ENCODE measurements at places on chromosomes 1 and 21. TPM values are rescaled to one million over a fixed set of nuclear protein-coding genes. Genes with fewer than 3 reads are reported as not detected.

EPHA2 gene
- total RNA-seq: 138 TPM

SLC9C2 gene
- not detected for total RNA-seq

CAPN8 gene
- total RNA-seq: 1.1 TPM

S1PR1 gene
- 24.9 TPM for total RNA-seq

OR2L13 gene
- total RNA-seq: not detected

MCOLN3 gene
- 3.8 TPM for total RNA-seq

LBR gene
- total RNA-seq: 51.3 TPM

PAQR7 gene
- total RNA-seq: 13.9 TPM

ACKR1 gene
- not detected for total RNA-seq

PSRC1 gene
- 33.5 TPM for total RNA-seq

XCL1 gene
- total RNA-seq: not detected

PTPN7 gene
- not detected for total RNA-seq

ACTL8 gene
- not detected for total RNA-seq

TTC4 gene
- 33.8 TPM for total RNA-seq

COL11A1 gene
- 0.71 TPM for total RNA-seq

RER1 gene
- 161 TPM for total RNA-seq

ACTA1 gene
- not detected for total RNA-seq

TTC34 gene
- 0.07 TPM for total RNA-seq

CITED4 gene
- total RNA-seq: 92.2 TPM

PROX1 gene
- total RNA-seq: 0.31 TPM

APOBEC4 gene
- total RNA-seq: not detected

DAB1 gene
- not detected for total RNA-seq

KRTAP12-2 gene
- not detected for total RNA-seq

SAMD13 gene
- 0.46 TPM for total RNA-seq

LCE4A gene
- total RNA-seq: not detected

GNAT2 gene
- not detected for total RNA-seq

CGN gene
- total RNA-seq: 3.6 TPM

IFNLR1 gene
- 10.9 TPM for total RNA-seq

AMY1A gene
- not detected for total RNA-seq

NEGR1 gene
- 0.53 TPM for total RNA-seq

LYPD8 gene
- total RNA-seq: not detected

SPATA21 gene
- total RNA-seq: not detected

CELA3A gene
- total RNA-seq: not detected

CD53 gene
- not detected for total RNA-seq

DYNLT4 gene
- not detected for total RNA-seq

MFSD2A gene
- 62.0 TPM for total RNA-seq

GJC2 gene
- 1.1 TPM for total RNA-seq

EPS15 gene
- 36.2 TPM for total RNA-seq

NBL1 gene
- total RNA-seq: 105 TPM

CYP4X1 gene
- total RNA-seq: not detected

RGS16 gene
- total RNA-seq: 0.07 TPM

TSPEAR gene
- total RNA-seq: not detected

BNIPL gene
- total RNA-seq: 0.60 TPM

CFH gene
- 1.1 TPM for total RNA-seq

KIF1B gene
- total RNA-seq: 26.2 TPM

CFHR5 gene
- not detected for total RNA-seq

KRTAP6-3 gene
- total RNA-seq: not detected

PTGFRN gene
- 171 TPM for total RNA-seq

KRTAP11-1 gene
- total RNA-seq: not detected

ST6GALNAC5 gene
- total RNA-seq: 24.8 TPM

COL24A1 gene
- total RNA-seq: 0.04 TPM

HRNR gene
- not detected for total RNA-seq

BGLAP gene
- 0.14 TPM for total RNA-seq

CBR3 gene
- total RNA-seq: 6.2 TPM

TEDDM1 gene
- total RNA-seq: not detected

UBR4 gene
- 71.4 TPM for total RNA-seq

SIK1 gene
- total RNA-seq: 26.8 TPM

TLCD4 gene
- 0.10 TPM for total RNA-seq

CACHD1 gene
- 3.9 TPM for total RNA-seq
